ENCODE measurements at places on chromosomes 12 and 14. TPM values are rescaled to one million over a fixed set of nuclear protein-coding genes. Genes with fewer than 3 reads are reported as not detected.

BHLHE41 gene
- polyA plus RNA-seq: 0.23 TPM

PPM1H gene
- polyA plus RNA-seq: 2.5 TPM

ZNF891 gene
- 0.29 TPM for polyA plus RNA-seq

NFATC4 gene
- polyA plus RNA-seq: 2.2 TPM

KRT86 gene
- not detected for polyA plus RNA-seq
